ENCODE measurements at places on chromosomes 6 and 20.

DNA sequence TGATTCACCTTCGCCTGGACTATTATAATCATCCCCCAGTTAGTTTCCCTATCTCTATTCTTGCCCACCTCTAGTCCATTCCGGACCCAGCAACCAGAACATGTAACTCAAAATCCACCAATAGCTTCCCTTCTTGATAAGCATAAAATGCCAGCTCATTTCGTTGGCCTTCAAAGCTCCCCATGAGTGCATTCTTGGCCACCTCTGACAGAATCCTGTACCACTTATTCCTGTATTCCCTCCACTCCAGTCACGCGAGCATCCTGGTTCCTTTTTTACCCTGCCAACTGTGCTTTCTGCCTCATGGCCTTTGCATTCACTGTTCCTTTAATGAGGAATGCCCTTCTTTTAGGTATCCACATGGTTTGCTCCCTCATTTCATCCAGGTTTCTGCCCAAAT is 36.7 kb downstream of the CYP24A1 start:
- no peak for DNase-seq

- DNase-seq, result no peak
Observed at GRCh38 chr6:147653631-147654030, 145.1 kb downstream of the SAMD5 start.

DNA sequence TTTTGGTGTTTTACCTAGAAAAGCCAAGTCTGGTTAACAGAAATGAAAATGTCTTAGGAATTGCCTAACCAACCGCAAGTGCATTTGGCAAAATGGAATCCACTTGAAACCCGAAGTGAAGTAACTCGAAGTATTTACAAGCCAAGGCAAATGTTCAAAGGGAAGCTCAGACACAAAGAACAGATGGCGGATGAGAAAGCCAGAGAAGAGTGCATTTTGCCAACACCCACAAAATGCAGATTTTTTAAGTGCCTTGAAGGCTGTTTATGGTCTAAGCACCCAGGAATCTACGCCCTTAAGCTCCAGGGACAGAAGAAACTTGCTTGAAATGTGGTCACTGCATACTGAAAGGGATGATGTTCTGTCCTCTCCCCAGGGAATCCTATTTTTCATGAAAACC is 70.0 kb upstream of the TBXT start:
- no peak for DNase-seq

- no peak for DNase-seq
Observed at GRCh38 chr20:49699200-49699992, 14.3 kb downstream of the B4GALT5 start.

DNA sequence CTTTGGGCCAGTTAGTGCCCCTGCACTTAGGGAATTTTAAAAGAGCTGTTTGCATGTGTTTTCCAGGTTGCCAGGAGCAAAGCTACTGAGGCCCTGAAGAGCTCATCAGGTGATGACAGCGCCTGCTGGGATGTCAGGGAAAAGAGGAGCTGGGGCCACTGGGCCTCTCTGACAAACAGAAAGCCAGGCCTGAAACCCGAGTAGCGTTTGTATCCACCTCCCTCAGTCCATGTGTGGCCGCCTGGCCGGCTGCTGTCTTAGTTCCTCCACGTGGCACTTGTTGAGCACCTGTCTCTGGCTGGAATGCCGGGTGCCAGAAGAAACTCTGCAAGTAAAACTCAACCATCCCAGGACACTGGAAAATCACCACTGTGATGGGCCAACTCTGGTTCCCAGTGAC is 601.2 kb downstream of the CDH26 start:
- no peak for DNase-seq

GRCh38 chr6:10084111-10084986 is 330.5 kb downstream of the TFAP2A start:
- no peak for DNase-seq

DNA sequence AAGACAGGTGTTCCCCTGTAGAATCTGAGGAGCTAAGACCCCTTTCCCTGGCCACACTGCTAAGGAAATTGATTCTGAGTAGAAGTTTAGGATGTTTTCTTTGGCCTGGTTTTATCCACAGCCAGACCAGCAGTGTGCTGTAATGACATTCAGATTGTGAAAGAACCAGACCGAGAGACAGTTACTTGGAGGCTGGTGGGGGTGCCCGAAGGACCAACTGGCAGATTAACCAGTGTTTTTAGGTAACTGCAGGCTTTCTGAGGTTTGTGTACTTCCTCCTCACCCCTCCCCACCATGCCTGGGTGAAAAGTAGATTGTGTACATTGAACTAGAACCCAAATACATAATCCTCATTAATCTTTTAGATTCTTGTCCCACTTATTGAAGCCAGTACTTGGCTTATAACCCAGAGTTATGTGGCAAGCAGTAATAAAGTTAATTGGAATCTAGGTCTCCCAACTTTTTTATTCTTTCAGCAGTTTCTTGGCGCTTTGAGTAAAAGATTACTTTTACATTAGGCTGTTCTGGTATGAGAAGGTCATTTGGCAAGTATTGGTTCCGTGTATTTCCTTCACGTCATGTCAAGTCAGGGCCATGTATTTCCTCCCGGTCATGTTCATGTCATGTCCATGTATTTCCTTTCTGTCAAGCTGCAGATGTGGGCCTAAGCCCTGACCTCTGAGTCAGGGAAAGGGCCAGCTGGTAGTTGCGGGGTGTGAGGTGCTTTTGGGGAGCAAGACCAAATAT is 93.7 kb downstream of the TCP11 start:
- DNase-seq, result no peak

DNA sequence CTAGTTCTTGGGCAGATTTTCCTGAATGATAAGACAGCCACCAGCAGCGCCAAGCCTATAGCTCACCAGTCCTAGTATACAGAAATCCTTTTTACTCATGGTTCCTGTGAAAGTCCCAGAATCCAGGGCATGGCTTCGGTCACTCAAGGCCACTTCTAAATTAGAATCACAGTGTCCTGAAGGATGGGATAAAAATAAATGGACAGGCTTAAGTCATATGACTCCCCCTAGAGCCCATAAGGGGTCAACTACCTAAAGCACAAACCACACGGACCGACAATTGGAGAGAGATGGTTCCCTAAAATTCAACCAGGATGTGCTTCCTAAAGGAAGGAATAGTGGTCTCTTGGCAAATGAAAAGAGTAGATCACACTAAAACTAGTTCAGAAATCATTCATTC is 404.1 kb upstream of the PLCB4 start:
- DNase-seq, result no peak

- no peak for DNase-seq
Observed at GRCh38 chr6:35294308-35294945, 3.2 kb upstream of the DEF6 start.

- no peak for DNase-seq
Observed at GRCh38 chr6:111278731-111279130, 191.4 kb downstream of the SLC16A10 start.

- no peak for DNase-seq
Observed at GRCh38 chr6:36666826-36667591, 11.5 kb upstream of the CDKN1A start.

DNA sequence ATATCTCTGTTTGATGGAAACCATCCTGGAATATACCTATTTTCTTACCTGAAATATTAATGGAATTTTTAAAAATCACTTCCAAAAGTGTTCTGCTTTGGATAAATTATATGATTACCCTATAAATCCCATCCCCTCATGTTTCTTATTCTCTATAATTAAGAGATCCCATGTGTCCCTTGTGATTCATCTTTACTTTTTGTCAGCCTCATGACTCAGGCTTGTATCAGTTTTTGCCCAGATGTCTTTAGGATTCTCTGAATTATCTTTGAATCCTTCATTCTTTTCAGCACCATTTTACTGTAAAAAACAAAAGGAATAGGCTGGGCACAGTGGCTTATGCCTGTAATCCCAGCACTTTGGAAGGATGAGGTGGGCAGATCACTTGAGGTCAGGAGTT is 804.5 kb upstream of the CITED2 start:
- no peak for DNase-seq

DNA sequence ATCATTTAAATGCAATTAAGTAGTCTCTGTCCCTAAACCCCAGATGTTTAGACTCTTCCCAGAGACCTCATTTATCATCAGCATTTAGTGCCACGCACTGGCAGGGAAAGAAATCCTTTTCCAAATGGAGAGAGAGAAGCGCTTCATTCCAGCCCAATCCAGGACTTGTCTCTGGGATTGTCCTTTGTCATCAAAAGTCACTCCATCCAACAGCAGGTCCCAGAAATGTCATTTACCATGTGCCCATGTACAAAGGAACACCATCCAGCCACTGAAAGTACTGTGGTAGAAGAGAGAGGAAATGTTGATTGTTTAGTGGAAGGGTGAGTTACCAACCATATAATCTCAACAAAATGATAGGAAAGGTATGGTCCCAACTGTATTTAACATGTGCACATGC is 66.9 kb upstream of the SMIM28 start:
- DNase-seq, result no peak

- DNase-seq, result no peak
Observed at GRCh38 chr20:35049776-35050352, 42.7 kb downstream of the TRPC4AP start.

- no peak for DNase-seq
Observed at GRCh38 chr6:118281291-118281690, 266.8 kb upstream of the PLN start.

DNA sequence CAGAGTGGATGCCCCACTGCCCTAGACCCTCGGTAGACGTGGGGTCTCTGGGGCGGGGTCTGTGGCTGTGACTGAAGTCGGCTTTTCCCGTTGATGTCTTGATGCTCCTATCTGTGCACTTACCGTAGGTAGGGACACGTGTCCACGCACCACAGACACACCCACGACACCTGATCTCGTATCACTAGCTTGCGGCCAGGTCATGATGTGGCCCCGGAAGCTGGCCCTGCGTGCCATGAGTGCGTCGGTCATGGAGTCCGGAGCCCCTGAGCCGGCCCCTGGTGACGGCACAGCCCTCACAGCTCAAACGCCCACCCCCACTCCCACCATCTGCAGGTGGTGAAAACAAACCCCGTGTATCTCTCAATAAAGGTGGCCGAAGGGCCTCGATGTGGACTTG is 33.9 kb upstream of the MRGBP start:
- no peak for DNase-seq

GRCh38 chr20:58744836-58745235 is 52.2 kb downstream of the NPEPL1 start:
- no peak for DNase-seq

GRCh38 chr20:51767867-51768758 is at the start of gene ATP9A:
ATP9A (minus strand) TSS chr20:51768390; CDS start chr20:51768369, 21 bp downstream.
- no peak for DNase-seq

GRCh38 chr6:10151144-10151915 is 263.5 kb downstream of the TFAP2A start:
- no peak for DNase-seq

GRCh38 chr6:161353208-161353613 is 79.3 kb upstream of the AGPAT4 start:
- DNase-seq, result no peak

Data from Panc1 (cell line).